ENCODE measurements at places on chromosomes 2 and 18.
A peak's percentile ranks its signal among the peaks of the same experiment; 100 is the strongest.

DNA sequence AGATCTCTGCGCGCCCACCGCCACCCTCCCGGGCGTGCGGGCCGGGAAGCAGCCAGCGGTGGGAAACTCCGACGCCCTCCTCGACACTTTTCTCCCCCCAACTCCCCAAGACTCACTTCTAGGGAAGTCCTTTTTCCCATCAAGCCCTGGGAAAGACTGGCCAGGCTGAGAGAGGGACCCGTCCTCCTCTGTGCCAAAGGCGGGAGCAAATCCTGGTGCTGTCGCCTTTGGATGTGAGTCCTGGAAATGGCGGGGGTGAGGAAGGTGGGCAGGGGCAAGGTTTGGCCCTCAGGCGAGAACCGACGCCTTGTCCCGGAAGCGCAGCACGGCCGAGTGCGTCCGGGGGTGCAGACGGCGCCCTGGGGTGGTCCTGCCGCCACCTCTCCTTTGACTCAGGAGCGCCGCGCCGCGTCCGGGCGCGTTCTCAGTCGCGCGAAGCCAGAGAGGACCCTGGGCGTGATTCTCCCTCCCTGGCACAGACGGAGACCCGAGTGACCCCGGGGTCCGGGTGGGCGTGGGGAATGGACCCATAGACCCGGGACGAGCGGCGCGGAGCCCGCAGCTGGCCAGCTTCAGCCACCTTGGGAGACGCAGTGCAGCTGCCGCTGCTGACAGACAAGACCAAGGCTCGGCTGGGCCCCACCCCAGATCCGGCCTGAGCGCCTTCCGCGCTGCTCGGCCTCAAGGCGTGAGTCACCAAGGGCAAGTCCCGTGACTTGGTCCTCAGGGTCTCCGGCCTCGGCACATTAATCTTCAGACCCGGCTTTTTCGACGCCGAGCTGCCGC lies 3.5 kb upstream of the LBX2 start:
- H3K4me1 ChIP-seq = peaks cover 80% of the 10 kb centered on the region
- peak overlapping the region; percentile 52 for H3K4me3 ChIP-seq
- H3K27ac ChIP-seq = peak overlapping the region; percentile 93
- H3K36me3 ChIP-seq = peaks cover 22% of the 10 kb centered on the region

DNA sequence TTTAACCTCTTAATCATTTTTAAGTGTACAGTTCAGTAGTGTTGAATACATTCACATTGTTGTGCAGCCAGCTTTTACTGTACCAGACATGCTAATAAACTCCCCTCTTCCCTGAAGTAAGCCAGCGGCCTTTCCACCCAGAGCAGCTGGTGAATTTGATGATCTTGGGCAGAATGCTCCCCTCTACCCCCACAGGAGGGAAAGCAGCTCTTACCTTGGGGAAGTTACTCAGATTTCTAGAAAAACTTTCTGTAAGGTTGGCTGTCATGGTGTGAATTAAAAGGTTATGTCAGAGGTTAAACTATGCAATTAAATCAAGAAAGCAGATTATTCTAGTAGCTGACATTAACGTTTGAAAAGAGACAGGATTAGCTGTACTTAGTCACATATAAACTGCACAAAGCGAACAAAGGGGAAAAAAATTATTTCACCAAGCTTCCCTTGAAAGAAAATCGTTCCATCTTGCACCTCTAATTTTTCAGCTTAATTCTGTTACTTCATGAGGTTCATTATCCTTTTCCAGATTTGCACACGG lies 398.5 kb upstream of the NRP2 start:
- DNase-seq = no peak
- H3K27me3 ChIP-seq = no peaks in the 10 kb centered on the region
- no peak overlapping the region for H3K27ac ChIP-seq
- no peaks in the 10 kb centered on the region for H3K36me3 ChIP-seq

GRCh38 chr2:132562245-132562644 lies 107.8 kb downstream of the LYPD1 start:
- no peaks in the 10 kb centered on the region for H3K27me3 ChIP-seq
- H3K4me1 ChIP-seq = peaks cover 3% of the 10 kb centered on the region
- H3K4me3 ChIP-seq = no peak overlapping the region
- DNase-seq = no peak
- H3K36me3 ChIP-seq = no peaks in the 10 kb centered on the region

DNA sequence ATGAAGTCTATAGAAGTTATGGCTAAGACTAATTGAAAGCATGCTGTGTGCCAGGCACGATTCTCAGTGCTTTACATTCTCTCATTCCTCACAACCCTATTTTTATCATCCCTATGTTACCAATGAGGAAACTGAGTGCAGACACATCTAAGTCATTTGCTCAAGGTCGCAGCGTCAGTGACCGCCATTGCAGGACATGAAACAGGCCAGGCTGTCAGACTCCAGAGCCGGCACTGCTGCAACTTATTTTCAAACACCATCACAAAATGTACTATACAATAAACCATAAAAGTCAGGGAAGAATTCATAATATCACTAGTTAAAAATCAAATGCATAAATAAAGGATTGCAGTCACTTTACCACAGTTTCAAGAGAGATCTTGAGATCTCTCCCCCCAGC lies 5.6 kb downstream of the STK39 start:
- no peaks in the 10 kb centered on the region for H3K36me3 ChIP-seq
- H3K4me1 ChIP-seq = peaks cover 88% of the 10 kb centered on the region
- no peak overlapping the region for H3K4me3 ChIP-seq
- H3K27me3 ChIP-seq = no peaks in the 10 kb centered on the region
- H3K27ac ChIP-seq = no peak overlapping the region
- no peak for DNase-seq

GRCh38 chr2:73844087-73844486 lies 15.3 kb downstream of the STAMBP start:
- H3K27ac ChIP-seq = no peak overlapping the region
- H3K4me1 ChIP-seq = no peaks in the 10 kb centered on the region
- H3K27me3 ChIP-seq = no peaks in the 10 kb centered on the region

- peaks cover 17% of the 10 kb centered on the region for H3K4me1 ChIP-seq
- no peaks in the 10 kb centered on the region for H3K36me3 ChIP-seq
- peaks cover 24% of the 10 kb centered on the region for H3K27me3 ChIP-seq
- H3K27ac ChIP-seq = no peak overlapping the region
- DNase-seq = peak; percentile 22
Observed at GRCh38 chr2:95350774-95351597, 51.5 kb upstream of the FAHD2A start.

- H3K36me3 ChIP-seq = no peaks in the 10 kb centered on the region
- H3K27me3 ChIP-seq = no peaks in the 10 kb centered on the region
- no peak overlapping the region for H3K27ac ChIP-seq
- H3K4me1 ChIP-seq = peaks cover 14% of the 10 kb centered on the region
Observed at GRCh38 chr2:171271386-171271785, 110.7 kb upstream of the TLK1 start.

DNA sequence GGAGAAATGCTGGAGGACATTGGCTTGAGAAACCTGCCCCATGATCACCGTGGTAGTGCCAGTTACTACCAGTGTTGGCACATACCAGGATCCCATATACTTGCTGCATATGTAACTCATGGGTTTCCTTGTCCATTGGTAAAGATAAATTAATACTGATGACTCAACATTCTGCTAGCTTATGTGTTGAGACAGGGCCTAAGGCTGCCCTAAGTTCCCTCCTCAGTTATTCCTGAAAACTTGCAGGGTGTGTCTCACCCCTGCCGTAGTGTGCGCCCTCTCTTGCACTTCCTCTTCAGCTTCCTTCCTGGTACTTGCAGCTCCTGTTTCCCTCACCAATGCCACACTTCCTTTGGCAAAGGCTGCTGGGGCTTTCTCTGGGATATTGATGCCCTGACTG lies 4.3 kb upstream of the INO80C start:
- H3K27ac ChIP-seq = no peak overlapping the region
- H3K36me3 ChIP-seq = no peaks in the 10 kb centered on the region
- H3K4me1 ChIP-seq = peaks cover 5% of the 10 kb centered on the region
- DNase-seq = no peak

DNA sequence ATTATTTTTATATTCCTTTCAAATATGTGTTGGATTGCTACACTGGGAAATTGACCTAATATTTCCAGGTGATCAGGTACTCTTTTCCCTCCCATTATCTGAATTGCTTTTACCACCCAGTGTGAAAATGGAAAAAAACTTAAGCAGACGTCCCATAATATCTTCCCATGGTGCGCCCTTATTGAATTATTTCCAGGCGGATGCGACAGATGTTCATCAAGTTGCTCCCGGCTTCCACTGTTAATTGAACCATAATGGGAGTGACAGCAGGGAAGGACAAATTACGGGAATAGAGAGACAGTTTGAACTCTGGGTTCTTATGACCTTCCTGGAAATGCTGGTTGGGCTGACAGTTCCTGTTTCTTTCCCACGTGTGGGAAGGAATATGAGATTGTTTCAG lies 93.3 kb downstream of the THSD7B start:
- H3K27ac ChIP-seq = no peak overlapping the region
- H3K4me1 ChIP-seq = no peaks in the 10 kb centered on the region
- no peak overlapping the region for H3K4me3 ChIP-seq
- no peaks in the 10 kb centered on the region for H3K27me3 ChIP-seq
- H3K36me3 ChIP-seq = no peaks in the 10 kb centered on the region
- DNase-seq = no peak
